ENCODE measurements at places on chromosomes 13 and 19.
A peak's percentile ranks its signal among the peaks of the same experiment; 100 is the strongest.

- no peak for DNase-seq
Measured at GRCh38 chr13:81658598-81659370, 1317.9 kb upstream of the SPRY2 start.

GRCh38 chr13:32314271-32315237, 609 bp downstream of the ZAR1L start:
- DNase-seq: peak; percentile 67

DNA sequence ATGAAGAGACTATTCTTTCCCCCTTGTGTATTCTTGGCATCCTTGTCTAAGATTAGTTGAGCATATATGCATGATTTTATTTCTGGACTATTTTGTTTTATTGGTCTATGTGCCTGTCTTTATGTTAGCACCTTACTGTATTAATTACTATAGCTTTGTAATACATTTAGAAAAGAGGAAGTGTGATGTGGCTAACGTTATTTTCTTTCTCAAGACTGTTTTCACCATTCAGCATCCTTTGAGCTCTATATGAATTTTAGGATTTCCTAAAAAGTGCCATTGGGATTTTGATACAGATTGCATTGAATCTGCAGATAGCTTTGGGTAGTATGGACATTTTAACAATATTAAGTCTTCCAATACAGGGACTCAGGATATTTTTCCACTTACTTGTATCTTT, 37.5 kb upstream of the PCDH20 start:
- DNase-seq: no peak

- DNase-seq: no peak
Measured at GRCh38 chr19:31252441-31252840, 96.8 kb downstream of the TSHZ3 start.

DNA sequence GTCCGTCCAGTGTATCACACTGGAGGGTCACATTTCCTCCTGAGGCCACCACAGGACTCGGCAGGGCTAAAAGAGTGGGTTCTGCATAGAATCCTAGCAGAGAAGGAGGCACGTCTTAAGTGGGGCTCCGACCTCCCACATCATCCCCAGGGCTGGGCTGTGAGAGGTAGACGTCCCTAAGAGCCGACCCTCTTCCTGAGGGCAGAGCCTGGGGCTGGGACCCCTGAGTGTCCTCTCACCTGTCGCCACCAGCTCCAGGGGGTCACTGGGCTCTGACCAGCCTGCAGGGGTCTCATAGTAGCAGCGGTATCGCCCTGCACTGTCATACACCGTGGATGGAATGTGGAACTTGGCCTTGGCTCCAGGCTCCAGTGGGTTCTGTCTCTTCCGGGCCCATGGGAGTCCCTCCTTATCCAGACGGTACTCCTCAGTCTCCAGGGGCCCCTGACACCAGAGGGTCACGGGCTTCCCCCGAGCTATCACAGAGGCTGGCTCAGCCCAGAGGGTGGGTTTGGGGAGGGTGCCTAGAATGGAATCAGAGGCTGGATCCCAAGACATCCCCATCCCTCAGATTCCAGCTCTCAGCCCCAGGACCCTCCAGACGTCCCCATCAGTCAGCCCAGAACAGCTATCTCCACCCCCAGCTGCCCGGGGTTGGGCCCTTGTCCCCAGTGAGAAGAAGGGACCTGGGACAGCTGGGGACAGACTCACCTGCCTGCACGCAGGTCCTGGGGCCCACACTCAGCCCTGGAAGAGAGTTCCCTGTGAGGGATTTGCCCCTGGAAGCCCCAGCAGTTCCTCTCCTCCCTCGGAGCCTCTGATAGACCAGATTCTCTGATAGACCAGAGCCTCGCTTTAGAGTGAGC, 590 bp downstream of the LILRB5 start:
- no peak for DNase-seq

GRCh38 chr13:99415851-99416331, 85.4 kb upstream of the TM9SF2 start:
- no peak for DNase-seq

- peak; percentile 84 for DNase-seq
Measured at GRCh38 chr19:50658441-50659317, 9.4 kb downstream of the C19orf81 start.

DNA sequence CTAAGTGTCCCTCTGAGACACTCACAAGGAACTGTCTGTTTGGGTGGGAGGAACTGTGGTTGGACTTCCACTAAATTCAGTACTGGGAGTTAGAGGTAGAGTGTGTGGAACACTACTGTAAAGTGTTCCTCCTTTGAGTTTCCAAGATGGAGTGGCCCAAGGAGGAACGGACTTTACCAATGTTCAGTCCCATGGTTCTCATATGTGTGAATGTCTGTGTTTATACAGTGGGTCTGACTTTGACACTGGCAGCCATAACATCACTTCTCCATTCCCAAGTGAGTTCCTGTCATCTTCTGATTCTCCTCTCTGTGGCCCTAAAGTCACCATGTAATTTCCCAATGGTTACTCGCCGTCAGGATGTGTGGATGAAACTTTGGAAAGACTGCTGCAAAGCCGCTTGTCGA, 136.8 kb upstream of the SERP2 start:
- DNase-seq: no peak

DNA sequence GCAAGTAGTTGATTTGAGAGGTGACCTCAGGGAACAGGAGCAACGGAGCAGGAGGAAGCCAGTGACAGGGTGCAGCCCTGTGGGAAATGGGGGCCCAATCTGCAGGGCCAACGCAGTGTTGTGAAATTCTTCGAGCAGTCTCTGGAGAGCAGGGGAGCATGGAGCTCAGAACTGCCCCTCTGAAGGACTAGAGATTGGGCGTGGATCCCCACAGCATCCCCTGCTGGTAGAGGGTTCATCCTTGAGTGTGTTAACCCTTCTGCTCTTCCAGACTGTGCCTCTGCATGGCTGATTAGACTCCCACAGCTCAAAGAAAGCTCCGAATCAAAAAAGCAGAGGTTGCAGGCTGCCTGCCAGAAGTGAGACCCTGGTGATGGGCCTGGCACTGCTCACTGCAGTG, 77.9 kb upstream of the UQCRFS1 start:
- DNase-seq: no peak

GRCh38 chr13:40667622-40667978, 1.2 kb upstream of the FOXO1 start:
- DNase-seq: no peak

GRCh38 chr19:29477831-29478577, 47.8 kb upstream of the VSTM2B start:
- DNase-seq: no peak

- DNase-seq: no peak
Measured at GRCh38 chr19:32661318-32661717, 13.7 kb downstream of the ANKRD27 start.

DNA sequence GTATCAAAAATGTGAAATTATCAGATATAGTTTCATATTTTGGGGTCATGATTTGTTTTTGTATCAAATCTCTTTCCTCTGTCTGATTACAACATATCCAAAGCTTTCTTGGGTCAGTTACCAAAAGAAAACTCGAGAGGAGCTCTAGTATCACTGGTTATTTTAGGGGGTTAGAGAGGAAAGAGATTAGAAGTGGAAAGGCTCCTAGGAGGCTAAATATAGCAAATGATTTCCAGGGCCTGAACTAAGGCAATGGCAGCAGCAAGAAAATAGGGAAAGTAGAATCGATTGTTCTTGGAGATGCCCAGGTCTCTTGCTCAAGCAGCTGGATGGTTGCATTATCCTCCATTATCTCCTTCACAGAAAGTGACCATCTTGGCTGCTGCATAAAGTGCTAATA, 72.9 kb downstream of the NHLRC3 start:
- no peak for DNase-seq

DNA sequence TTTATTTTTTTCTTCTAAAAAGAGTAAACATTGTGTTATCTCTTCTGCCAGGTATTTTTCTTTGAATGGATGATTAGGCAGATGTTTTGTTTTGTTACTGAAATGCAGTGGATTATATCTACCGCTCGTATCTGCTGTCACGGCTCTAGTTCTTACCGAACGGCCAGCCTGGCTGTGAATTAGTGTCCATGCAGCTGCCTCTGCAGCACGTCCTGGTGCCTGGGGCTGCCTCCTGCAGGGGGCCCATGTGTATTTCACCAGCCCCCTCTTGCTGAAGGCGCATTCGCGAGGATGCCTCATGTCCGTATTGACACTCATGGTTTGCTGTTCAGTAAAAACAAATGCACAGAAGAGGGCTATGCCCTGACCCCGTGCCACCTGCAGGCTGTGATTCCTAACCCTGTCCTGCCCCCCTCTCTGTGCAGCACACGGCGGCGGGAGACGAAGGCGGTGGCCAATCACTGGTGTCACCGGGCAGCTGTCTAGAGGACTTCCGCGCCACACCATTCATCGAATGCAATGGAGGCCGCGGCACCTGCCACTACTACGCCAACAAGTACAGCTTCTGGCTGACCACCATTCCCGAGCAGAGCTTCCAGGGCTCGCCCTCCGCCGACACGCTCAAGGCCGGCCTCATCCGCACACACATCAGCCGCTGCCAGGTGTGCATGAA, 49.9 kb downstream of the RAB20 start:
- DNase-seq: no peak

- DNase-seq: peak; percentile 79
Measured at GRCh38 chr19:17209126-17210036, 5.8 kb upstream of the USE1 start.

DNA sequence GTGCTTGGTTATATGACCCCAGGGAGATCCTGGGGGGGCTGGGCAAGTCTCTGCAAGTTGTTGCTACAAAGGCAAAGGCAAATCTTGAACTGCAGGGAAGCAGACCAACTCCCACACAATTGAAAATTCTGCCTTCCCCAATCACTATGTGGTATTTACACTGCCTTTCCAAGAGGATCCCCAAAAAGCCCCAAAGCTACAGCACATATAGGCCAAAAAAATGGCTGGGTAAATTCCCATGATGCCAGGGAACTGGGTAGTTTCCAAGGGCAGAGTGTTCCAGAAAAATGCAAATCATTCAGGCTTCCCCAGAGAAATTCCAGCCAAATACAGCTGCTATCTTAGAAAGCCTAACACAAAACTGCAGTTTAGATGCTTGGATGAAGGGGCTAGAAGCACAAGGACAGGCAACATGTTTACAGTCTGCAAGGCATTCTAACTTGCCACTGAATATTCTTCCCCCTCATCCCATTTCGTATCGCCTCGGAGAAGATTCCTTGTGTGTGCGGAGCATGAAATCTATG, 6.2 kb downstream of the FOXO1 start:
- DNase-seq: no peak

- no peak for DNase-seq
Measured at GRCh38 chr13:76499891-76500290, 386.3 kb downstream of the KCTD12 start.

DNA sequence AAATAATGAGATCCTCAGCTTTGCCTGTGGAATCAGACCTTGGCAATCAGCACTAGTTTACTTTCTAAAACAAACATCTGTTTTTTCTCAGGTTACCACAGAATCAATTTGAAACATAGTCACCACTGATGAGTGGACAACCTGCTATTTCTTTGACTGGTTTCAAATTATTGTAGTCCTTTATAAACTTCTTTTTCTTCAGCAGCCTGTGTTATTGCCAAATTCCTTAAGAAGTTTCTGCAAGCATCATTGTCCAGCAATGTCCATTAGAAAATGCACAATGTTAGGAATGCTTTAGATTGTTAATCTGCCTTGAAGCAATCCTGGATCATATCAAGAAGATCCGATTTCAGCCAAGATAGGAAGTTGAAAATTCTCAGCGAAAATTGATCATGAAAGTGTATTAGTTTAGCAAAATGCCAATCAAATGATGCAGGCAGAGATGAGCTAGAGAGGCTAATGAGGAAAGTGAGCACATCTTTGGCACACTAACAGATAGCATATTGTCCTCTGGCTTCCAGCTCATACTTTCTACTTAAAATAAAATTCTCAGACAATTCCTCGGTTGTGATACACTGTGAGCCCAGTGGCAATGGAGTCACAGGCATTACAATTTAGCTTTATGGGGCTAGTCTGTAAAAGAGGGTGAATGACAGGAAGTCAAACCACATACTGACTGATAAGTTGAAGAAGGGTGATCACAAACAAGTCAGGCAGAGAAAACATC, 270.6 kb downstream of the SLITRK6 start:
- DNase-seq: no peak

GRCh38 chr13:34421347-34421719, 520.7 kb upstream of the NBEA start:
- no peak for DNase-seq

GRCh38 chr13:104843401-104843800, 1692.1 kb downstream of the EFNB2 start:
- DNase-seq: no peak

DNA sequence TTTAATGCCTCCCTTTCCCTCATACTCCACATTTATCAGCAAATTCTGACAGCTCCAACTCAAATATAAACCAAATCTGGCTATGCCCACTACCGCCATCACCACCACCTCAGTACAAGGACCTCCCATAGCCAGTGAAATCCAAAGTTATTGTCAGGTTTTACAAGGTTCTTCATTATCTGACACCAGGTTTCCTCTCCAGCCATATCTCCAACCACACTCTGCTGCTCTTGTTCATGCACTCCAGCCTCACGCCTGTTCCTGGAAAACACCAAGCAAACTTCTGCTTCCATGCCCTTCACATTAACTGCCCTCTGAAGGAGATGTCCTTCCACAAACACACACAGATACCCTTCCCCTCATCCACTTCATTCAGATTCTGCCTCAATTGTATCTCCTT, 102.2 kb upstream of the MIR17HG start:
- no peak for DNase-seq
